Pancreas (tissue), 10 donors: ENCODE measurements at places on chromosomes 4 and X. TPM values are rescaled to one million over a fixed set of nuclear protein-coding genes. Genes with fewer than 3 reads are reported as not detected.

- DNase-seq = no peak
These were observed 51.4 kb downstream of the OTC start for GRCh38 chrX:38403834-38404233.

The ZNF141 gene
- total RNA-seq = 6.8 TPM

The HSD17B11 gene
- total RNA-seq = 20.0 TPM

GRCh38 chr4:77226939-77227705, 70.1 kb downstream of the CCNG2 start:
- no peak for DNase-seq

- DNase-seq = no peak
These were observed 171.8 kb upstream of the GPC4 start for GRCh38 chrX:133587071-133587470.

The SLC6A8 gene
- 8.4 TPM for total RNA-seq

DNA sequence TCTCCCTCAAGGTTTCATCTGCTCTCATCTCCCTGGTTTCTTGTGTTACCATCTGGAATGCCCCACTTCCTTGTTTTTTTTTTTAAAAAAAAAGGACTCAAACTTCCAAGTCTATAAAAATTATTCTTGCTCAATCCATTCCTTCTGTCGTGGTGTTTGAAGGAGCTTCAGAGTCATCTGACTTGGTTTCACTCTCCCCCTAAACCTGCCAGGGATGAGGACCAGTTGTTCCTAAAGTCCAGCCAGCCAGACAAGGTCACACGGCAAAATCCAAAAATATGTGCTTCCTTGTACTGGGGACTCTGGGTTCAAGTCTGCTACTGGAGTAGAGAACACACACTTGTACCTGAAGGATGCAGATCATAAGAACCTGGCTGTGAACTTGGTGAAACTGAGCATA, 84.5 kb upstream of the GPM6B start:
- no peak for DNase-seq

The TMEM47 gene
- 4.0 TPM for total RNA-seq

DNA sequence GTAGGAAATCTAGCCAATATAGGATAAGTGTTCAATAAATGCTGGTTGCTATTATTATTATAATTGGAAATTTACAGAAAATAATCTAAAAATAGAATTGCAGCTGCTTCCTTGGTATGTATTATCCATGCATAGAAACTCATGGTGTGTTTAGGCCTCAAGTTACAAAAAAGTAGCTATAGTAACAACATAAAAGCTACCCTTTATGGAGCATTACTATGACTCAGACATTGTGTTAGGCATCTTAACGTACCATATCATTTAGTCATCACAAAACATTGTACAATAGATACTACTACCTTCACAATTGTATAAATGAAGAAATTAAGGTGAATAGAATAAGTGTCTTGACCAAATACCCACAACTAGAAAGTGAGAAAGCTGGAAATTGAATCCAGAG, 126.9 kb upstream of the NRK start:
- no peak for DNase-seq

The DGAT2L6 gene
- not detected for total RNA-seq

DNA sequence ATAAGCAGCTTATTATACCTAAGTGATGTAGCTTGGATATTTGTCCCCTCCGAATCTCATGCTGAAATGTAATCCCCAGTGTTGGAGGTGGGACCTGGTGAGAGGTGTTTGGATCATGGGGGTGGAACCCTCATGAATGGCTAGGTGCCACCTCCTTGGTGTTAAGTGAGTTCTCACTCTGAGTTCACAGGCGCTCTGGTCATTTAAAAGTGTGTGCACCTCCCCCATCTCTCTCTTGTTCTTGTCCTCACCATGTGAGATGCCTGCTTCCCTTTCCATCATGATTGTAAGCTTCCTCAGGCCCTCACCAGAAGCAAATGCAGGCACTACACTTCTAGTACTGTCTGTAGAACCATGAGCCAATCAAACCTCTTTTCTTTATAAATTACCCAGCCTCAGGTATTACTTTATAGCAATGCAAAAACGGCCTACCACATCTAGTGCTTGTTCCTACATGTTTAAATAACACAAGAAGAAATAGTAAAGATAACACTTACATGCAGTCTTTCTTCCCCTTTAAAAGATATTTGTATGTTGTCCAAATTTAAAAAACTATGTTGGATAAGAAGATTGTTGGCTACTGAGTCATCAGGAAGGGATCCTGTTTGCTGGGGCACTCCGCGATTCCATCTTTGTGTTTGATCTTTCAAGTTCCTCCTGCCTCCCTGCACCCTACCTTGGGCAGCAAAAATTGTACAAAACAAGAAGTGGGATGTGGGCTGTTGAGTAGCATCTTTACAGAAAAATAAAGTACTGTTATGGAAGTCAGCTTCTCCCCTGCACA, 29.7 kb downstream of the PPP1R2C start:
- DNase-seq = no peak

The PARM1 gene
- total RNA-seq = 22.2 TPM

The CTAG1A gene
- not detected for total RNA-seq

The PDE6B gene
- 2.1 TPM for total RNA-seq

DNA sequence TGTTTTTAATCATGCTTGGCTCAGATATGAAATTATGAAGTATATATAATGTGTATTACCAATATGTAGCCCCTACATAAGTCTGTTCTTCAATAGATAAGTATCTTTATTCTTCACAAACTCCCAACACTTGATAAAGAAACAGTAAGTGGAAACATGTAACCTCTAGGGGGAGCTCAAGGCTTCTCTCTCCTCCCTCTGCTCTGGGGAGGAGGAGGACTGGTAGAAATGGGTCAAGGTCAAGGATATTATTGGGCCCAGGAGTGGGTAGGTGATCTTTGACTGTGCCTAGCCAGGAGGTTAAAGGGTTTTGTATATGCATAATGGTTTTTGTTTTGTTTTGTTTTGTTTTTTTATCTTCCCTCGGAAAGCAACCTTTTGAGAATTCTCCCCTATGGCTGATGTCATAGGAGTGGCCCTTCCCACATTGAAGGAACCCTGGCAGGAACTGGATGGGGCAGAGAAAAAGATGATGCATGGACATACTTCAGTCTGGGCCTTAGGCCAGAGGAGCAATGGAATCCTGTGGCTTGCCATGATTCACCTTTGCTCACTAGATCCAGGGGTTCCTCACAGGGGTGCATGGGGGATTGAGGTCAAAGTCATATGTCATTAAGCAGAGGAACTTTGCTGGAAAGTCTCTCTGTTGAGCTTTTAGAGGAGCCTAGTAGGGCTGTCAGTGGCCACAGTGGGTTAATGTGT, 460.3 kb downstream of the MID1IP1 start:
- no peak for DNase-seq

The TEX11 gene
- total RNA-seq = 3.7 TPM

The OTUD6A gene
- not detected for total RNA-seq

The FAM184B gene
- total RNA-seq = not detected

- DNase-seq = no peak
These were observed 79.3 kb upstream of the LIMCH1 start for GRCh38 chr4:41458689-41459088.

- peak; percentile 46 for DNase-seq
These were observed 177.9 kb downstream of the AFAP1 start for GRCh38 chr4:7761720-7762119.

DNA sequence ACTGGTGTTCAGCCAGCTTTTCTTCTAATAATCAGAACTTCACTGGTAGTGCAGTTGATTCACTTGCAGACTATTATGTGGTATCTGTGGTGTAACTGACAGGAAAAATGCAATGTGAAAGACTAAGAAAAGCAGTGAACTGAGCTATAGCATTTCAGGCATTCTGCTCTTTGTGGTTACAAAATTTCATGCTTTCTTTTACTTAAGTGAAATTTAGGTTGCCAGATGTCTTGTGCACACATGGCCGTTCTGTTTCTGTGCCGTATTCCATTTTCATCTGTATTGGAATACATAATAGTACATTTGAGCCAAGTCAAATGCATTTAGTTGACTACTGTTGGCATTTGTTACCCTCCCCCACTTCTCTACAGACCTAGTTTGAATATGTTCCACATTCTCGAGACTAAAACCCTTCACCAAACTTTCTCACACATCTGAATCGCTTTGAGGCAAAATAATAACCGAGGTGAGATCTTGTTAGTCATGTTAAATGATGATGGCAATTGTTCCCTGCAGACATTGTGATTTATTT, 8.2 kb downstream of the RTL3 start:
- no peak for DNase-seq

DNA sequence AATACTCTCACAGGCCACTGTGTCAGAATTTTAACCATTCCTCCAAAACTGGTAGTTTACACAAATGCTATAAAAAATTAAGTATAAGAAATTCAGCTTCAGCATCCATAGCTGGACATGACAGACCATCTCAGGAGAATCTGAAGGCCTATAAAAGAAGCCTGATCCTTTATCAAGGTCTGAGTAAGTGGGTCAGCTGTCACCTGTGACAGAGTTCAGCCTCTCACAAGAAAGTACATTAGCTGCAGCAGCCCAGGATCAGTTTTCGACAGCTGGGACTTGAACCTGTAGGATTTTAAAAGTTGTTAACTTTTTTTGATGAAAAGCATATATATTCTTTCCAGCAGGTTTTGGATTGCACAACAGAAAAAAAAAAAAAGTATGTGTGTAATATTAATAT, 60.7 kb downstream of the PPP3CA start:
- DNase-seq = no peak

The TRMT44 gene
- total RNA-seq = 6.1 TPM

The CDS1 gene
- 4.1 TPM for total RNA-seq

The COPS4 gene
- total RNA-seq = 11.7 TPM

DNA sequence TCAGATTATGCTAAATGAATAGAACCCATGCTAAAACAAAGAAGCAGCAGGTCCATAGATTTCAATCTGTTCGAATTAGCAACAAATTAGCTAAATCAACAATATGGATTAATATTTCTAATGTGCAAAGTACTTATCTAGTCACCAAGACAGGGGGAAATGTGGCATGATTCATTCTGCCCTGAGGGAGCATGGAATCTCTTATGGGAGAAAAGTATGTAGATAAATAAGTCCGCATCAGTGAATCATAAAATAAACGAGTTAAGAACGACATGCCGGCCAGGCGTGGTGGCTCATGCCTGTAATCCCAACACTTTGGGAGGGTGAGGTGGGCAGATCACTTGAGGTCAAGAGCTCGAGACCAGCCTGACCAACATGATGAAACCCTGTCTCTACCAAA, 102.1 kb downstream of the ANOS1 start:
- DNase-seq = no peak

DNA sequence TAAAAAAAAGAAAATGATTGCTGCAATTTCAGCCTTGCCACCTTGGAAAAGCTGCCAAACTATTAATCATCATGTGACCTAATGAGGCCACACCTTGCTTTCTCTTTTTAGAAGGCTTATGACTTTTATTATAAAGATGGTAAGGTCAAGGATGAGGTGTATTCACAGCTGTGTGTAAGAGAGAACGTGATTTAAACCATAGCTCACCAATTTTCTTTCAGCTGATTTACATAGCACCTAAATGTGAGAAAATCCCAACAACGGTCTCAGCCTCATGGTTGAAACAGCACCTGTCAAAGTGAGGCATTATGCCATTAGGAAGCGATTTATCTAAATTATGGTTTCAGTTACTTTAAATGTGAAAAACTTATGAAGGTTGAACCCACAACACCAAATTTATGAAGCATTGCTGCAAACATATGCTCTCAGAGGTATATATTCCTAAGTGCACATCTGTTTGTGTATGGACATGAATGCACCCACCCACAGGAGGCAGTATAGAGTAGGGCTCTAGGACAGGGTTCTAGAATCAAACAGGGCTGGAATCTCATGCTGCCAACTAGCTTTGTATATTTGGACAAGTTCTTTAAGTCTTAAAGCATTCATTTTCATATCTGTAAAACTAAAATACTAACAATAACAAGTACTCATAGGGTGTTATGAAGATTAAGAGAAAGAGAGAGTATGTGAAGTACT, 40.7 kb downstream of the ANXA3 start:
- DNase-seq = no peak

The GPRASP1 gene
- total RNA-seq = 2.5 TPM

- DNase-seq = no peak
These were observed 31.7 kb downstream of the AP1S2 start for GRCh38 chrX:15822922-15823321.

DNA sequence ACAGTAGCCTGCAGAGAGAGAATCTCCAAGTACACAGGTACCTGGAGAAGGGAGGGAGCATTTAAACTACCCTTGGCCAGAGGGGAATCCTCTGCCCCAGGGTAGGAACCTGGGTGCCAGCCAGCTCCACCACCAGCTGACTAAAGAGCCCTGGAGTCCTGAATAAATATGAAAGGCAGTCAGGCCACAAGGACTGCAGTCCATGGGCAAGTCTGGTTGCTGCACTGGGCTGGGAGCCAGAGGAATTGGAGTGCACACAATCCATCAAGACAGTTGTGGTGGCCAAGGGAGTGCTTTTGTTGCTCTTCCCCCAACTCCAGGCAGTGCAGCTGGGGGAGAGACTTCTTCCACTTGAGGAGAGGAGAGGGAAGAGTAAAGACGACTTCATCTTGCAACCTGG, 172.5 kb downstream of the HNRNPD start:
- DNase-seq = no peak

- no peak for DNase-seq
These were observed 93.6 kb downstream of the MMRN1 start for GRCh38 chr4:89988268-89988667.

DNA sequence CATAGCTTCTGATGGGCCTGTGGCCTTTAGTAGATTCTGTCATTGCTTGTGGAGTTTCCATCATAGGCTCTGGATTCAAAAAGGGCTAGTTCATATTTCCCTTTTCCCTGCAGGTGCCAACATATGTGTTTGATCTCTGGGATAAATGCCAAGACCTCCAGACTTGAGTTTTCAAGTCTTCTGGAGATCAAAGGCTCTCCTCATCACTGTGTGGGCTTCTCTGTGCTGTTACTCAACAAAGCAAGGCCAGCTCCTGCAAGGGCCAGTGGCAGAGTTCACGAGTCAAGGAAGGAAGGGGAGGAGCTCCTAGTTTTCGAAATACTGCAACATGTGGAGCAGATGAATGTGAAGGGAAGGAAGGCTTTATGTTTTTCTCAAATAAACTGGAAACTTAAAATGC, 62.7 kb upstream of the SCML1 start:
- DNase-seq = peak; percentile 29

DNA sequence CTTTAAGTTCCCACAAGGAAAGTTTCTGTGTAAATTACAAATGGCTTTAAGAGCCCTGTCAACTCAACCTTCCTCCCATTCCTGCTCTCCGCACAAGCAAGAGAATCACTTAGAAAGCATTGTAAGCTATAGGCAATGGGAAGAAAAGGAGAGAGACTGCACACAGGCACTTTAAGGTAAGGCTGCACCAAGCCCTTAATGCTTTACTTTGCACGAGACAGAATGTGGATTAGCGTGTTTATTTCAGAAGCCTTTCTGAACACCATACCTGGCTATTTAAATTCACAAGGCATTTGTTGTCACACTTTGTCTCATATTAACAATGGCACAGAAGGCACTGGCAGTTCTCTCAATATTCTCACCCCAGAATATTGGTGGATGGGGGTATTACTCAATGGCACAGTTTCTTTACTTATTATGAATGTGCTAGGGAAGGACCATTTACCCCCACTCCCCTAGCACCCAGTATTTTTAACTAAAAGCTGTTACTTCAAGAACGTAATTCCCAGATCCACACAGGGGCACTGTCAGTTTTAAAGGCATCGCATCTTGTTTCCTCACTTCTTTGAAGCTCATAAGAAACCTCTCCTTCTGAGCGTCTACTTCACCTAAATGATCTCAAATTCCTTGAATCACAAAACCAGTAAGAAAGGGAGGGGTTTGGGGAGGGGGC, 150.0 kb downstream of the MAML3 start:
- DNase-seq = no peak

The XAGE1A gene
- not detected for total RNA-seq
